ENCODE measurements at places on chromosomes 11 and 22.

DNA sequence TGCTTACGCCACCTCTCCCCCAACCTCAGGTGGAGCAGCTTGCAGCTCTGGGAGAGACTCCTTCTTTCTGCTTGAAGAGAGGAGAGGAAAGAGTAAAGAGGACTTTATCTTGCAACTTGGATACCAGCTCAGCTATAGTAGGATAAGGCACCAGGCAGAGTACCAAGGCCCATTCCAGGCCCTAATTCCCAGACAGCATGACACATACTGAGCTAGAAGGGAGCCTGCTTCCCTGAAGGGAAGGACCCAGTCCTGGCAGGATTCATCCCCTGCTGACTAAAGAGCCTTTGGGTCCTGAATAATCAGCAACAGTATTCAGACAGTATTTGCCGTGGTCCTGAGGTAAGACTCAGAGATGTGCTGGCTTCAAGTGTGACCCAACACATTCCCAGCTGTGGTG is 41.4 kb downstream of the PPME1 start:
- DNase-seq, result no peak

DNA sequence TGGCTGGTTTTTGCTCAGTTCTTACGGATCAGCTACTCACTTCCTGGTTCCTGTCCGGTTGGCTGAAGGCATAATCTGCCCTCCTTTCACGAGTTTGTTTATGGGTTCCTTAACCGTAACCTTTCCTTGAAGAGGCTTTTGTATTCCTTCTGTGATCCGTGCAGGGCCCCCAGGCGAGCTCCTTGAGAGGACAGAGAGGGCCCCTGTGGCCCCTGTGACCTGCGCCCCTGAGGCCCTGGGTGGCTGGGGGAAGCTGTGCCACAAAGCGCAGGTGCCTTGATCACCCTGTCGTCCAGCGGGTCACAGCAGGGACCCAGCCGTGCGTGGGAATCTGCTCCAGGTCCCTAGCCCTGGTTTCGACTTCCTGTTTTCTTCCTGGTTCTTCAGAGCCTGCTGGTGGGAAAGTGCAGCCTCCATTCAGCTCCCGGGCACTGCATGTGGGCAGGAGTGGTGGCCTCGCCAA is 27.8 kb upstream of the FADD start:
- DNase-seq, result no peak

- no peak for DNase-seq
Observed at GRCh38 chr11:66112041-66112491, 42.0 kb downstream of the PACS1 start.

DNA sequence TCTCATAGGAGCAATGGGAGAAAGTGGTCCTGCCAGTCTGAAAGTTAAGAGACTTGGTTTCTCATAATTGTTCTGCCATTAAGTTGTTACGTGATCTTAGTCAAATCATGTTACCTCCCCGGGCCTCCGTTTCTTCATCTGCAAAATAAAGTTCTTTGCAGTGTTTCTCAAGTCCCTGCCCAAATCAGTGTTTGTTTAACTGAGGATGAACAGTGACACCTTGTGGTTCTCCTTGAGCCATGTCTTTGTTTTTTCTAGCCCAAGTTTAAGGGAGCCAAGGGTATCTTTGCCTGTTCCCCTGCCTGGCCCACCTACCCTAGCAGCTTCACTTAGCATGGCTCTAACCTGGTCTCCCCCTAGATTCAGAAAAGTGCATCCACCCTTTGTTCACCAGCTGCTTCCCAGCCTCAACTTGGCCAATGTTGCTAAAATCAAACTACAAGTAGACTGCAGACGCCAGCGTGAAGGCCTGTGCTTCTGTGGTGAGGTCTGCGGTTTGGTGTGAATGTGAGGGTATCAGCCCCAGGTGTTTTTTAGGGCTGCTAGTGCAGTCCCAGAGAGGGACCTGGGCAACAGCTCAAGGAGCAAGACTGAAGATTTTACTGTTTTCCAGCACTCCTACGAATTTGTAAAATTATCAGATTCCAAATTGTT is 35.5 kb downstream of the FZD4 start:
- no peak for DNase-seq

DNA sequence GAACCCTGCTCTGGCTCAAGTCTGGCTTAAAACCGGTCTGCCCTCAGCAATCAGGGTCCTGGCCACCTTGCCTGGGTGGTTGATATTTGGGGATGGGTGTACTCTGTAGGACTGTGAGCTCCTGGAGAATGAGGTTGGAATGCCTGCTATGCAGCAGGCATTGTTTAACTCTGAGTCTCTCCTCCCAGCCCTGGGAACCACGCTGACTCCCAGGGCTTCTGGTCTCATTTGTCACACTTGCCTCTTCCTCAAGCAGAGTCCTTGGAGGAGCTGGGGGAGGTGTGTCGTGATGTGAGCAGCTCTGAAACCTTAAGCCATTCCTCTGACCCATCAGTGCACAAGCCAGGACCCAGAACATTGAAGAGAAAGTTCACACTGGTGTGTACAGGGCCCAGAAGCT is 340.1 kb downstream of the MN1 start:
- DNase-seq, result no peak

GRCh38 chr22:26450453-26451185 is 21.6 kb downstream of the ASPHD2 start:
- DNase-seq, result no peak

DNA sequence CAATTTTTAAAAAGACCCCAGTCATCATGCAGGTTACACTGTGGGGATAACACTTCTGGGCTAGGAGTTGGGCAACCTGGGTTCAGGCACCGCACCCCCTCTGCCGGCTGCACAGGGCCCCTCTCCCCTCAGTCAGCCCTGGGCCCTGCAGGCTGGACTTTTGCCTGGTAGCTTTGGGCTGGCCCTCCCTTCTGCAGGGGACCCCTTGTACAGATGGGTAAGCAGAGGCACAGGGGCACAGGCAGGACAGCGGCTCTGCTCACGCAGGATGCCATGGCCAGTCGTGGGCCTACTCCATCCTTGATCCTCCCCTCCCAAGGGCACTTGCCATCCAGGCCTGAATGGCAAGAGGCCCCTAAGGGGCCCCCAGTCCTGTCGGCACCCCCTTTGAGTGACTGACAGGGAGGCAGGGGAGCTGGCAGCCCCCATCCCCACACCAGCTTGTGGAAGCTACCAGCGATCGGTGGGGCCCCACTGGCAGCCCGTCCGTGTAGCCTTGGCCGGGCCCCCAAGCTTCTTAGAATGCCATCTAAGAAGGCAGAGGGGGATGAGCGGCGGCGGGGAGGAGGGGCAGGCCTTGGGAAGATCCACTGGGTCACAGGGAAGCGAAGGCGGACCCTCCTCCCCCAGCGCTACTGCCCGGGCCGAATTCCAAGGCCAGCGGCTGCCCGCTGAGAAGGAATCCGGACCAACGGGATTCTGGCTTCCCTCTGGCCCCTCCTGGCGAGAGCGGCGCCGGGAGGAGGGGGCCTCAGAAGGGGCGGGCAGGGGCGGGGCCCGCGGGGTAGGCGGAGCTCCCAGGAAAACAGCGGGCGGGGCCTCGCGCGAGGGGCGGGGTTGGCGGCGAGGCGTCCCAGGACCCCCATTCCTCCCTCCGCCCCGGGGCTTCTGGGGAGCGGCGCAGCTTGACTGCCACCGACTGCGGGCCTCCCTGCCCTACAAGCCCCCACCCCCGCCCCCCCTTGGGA is 6.8 kb upstream of the CHKA start:
- DNase-seq, result no peak

- no peak for DNase-seq
Observed at GRCh38 chr11:10116588-10116987, 177.4 kb downstream of the SBF2 start.

DNA sequence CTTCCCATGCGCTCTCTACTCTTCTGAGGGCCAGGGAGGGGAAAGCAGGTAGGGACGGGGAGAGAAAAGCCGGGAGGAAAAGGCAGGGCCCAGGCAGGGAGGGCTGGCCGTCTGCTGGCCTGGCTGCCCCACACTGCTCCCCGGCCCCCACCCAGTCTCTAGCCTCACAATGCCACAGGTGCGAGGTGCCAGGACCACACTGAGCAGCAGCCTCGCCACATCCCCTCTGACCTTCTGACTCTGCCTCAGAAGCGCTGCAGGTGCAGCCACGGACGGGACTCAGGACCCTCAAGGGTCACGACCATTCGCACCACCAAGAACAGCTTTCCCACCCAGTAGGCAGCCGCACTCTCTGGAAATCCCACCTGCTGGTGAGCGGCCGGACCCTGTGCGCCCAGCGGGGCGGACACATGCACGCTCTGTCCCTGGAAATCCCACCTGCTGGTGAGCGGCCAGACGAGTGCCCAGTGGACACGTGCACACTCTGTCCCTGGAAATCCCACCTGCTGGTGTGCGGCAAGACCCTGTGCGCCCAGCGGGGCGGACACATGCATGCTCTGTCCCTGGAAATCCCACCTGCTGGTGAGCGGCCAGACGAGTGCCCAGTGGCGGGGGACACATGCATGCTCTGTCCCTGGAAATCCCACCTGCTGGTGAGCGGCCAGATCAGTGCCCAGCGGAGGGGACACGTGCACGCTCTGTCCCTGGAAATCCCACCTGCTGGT is 20.1 kb downstream of the TOLLIP start:
- no peak for DNase-seq

Data from stimulated activated CD8-positive, alpha-beta memory T cell treated with anti-CD3 and anti-CD28 coated beads, Interleukin-7, amount 100 ng/mL, for 1 hour (primary cell).